ENCODE measurements at places on chromosomes 11 and 22.

GRCh38 chr11:17734986-17735817 is 621 bp downstream of the KCNC1 start:
- no peak for DNase-seq

DNA sequence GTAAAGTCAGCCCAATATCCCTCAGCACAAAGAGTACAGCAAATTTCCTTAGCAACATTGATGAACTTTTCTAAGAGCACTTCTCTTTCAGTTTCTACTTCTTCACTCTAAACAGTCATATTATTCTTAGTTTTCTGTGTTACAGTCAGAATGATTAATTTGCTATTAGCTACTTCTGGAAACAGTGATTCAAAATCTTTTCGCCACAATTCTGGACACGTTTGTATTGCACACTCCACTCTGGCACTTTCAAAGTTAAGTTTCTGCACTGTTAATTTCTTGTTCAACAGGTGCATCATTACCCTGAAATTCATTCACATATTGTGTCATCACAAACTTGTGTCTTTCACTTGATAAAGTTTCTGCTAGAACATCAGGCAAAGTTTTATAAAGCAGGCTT is 22.5 kb downstream of the ABTB2 start:
- no peak for DNase-seq

GRCh38 chr11:60985501-60985900 is 14.0 kb downstream of the CD6 start:
- DNase-seq = no peak

- DNase-seq = no peak
Measured at GRCh38 chr11:74320538-74320937, 9.1 kb upstream of the P4HA3 start.

DNA sequence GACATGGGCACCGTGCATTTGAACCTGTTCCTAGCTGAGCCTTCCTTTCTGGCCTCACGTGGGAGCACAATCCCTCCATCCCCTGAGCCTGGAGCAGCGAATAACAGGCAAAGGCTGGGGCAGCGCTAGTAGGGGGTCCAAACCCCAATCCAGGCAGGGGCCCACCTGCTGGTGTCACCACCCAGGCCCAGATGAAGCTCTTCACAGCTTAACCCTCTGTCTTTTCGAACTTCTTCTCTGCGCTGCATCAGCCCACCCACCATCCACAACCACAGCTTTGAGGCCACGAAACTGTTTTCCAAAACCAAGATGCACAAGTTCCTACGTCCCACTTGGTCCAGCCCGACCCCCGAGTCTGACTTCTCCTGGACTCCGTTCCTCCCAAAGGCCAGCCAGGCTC is 11.5 kb downstream of the KCNC1 start:
- DNase-seq = no peak
